ENCODE measurements at places on chromosomes 5 and 9. TPM values are rescaled to one million over a fixed set of nuclear protein-coding genes. Genes with fewer than 3 reads are reported as not detected.

The C9orf43 gene
- total RNA-seq, result 0.34 TPM

The SLC34A3 gene
- not detected for total RNA-seq

The GHR gene
- not detected for total RNA-seq

- no peak overlapping the region for H3K4me3 ChIP-seq
- no peak overlapping the region for H3K27ac ChIP-seq
- H3K36me3 ChIP-seq, result peaks cover 1% of the 10 kb centered on the region
- no peak for DNase-seq
These were observed 6.7 kb upstream of the GPBP1 start for GRCh38 chr5:57167201-57167600.

The TEK gene
- total RNA-seq, result not detected

GRCh38 chr9:18976709-18977531 lies 56.1 kb downstream of the SAXO1 start:
- H3K36me3 ChIP-seq, result no peaks in the 10 kb centered on the region
- H3K4me1 ChIP-seq, result peaks cover 4% of the 10 kb centered on the region
- no peak overlapping the region for H3K27ac ChIP-seq
- no peak overlapping the region for H3K4me3 ChIP-seq
- H3K27me3 ChIP-seq, result peaks cover 17% of the 10 kb centered on the region

The MCTP1 gene
- total RNA-seq, result not detected

- peak overlapping the region; percentile 92 for H3K4me3 ChIP-seq
- H3K4me1 ChIP-seq, result peaks cover 53% of the 10 kb centered on the region
- peak overlapping the region; percentile 92 for H3K27ac ChIP-seq
These were observed 1.4 kb downstream of the CAST start for GRCh38 chr5:96663608-96664007.

All from activated CD8-positive, alpha-beta T cell treated with anti-CD3 and anti-CD28 coated beads, Interleukin-2, amount 10 ng/mL, durations not matched to agents 7 days and 5 days (primary cell).